Endothelial cell (in vitro differentiated cells): ENCODE measurements at places on chromosomes 4 and X.

GRCh38 chr4:153111426-153112040 lies 92.7 kb upstream of the TRIM2 start:
- DNase-seq, result no peak

- DNase-seq, result no peak
These were observed 9.1 kb downstream of the CHRDL1 start for GRCh38 chrX:110786486-110786885.

- DNase-seq, result peak; percentile 53
These were observed 40.5 kb downstream of the NFKB1 start for GRCh38 chr4:102541697-102542096.

- no peak for DNase-seq
These were observed 54.1 kb upstream of the ARHGAP24 start for GRCh38 chr4:85420831-85421230.

DNA sequence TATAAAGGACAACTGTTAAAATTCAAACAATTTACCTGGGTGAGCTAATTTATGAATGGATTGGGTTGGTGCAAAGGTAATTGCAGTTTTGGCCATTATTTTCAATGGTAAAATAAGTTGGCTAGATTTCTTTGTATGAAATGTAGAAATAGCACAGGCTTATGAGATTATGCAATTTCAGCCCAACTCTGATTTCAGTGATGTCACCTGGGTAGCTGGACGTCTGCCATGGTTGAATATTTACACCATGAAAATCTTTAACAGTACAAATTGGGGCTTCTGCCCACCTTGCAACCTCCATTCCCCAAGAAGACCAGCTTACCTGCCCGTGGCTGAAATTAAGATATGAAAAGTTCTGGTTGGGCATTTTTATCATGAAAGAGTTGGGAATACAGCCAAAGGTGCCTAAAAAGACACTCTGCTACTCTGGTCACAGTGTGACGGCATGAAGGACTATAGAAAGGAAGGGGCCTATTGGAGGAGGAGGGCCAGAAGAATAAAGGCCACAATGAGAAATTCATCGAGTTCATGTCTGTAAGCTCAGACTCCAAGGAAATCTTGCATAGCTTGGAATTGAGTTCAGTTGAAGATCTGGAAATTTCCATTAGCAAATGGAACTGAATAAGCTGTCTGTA lies 29.7 kb downstream of the EGF start:
- no peak for DNase-seq

DNA sequence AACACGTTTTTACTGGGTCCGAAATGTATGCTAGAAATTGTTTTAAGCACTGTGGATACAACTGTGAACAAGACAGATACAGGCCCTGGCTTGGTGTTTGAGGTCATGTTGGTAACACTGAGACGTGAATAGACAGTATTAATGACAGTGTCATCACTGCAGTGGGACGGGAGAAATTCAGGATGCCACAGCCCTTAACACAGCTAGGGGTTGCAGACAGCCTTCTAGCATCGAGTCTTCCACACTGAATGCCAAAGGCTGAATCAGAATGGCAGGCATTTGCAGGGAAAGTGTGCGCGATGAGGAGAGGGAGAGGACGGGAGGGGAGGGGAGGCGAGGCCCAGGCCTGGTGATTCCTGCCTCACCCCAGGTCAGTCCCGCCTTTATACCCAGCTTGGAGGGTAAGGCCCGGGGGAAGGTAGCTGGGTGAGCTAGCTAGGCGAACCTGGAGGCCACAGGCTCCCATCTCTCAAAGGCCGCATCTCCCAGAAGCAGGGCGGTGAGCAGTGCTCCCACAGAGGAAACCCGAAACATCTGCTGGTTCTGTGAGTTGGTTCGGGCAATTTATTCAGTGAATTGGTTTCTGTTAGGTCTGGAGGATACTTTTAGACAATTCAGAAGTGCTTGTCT lies 44.1 kb upstream of the CLDN24 start:
- DNase-seq, result no peak

DNA sequence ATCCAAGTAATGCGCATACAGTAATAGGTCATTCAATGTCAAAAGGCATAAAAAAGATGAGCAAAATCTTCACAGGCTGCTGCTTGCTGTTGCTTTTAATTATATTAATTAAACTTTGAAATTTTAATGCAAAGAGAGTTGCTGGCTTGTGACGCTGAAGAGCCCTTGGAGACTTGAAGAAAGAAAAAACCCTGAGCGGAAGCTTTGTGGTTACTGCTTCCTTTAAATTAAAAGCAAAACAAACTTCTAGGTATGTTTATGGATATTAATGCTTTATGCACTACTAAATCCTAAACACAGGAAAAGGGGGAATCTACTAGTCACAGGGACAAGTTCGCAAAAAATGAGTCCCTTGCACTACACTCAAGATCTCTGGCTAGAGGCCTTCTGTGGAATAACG lies 166.7 kb downstream of the ANTXR2 start:
- DNase-seq, result no peak

GRCh38 chrX:26470941-26471340 lies 255.0 kb downstream of the MAGEB5 start:
- no peak for DNase-seq

GRCh38 chr4:112225157-112225556 lies 6.4 kb upstream of the AP1AR start:
- no peak for DNase-seq

DNA sequence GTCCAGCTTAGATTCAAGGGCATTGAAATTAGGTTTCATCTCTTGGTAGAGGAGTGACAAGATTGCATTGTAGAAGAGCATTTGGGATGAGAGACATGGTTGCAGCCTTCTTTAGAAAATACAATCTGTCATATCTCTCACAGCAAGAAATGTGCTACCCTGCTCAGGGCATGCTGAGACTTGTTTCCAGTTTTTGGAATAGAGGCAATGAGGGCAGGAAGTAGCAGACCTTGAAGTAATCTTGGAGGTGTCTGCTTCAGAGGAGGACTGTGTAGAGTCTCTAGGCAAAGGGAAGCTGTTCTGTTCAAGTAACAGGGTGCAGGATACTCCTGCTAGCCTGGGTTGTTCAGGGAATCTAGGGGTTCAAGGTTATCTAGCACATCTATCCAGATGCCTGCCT lies 116.1 kb upstream of the ZNF827 start:
- no peak for DNase-seq

DNA sequence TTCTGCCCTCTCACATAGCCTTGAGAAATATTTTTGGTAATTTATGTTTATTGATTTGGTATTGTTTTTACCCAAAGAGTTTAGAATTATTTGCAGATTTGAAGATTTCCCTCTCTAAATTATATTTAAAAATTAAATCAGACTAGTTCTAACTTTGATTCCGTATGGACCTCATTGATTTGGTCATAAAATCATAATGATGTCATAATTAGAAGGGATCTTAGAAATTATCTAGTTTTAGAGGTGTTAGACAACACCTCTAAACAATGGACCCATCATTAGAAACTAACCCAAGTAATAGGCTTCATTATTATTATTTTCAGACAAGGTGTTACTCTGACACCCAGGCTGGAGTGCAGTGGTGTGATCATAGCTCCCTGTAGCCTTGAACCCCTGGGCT lies 24.1 kb downstream of the DLG3 start:
- no peak for DNase-seq

DNA sequence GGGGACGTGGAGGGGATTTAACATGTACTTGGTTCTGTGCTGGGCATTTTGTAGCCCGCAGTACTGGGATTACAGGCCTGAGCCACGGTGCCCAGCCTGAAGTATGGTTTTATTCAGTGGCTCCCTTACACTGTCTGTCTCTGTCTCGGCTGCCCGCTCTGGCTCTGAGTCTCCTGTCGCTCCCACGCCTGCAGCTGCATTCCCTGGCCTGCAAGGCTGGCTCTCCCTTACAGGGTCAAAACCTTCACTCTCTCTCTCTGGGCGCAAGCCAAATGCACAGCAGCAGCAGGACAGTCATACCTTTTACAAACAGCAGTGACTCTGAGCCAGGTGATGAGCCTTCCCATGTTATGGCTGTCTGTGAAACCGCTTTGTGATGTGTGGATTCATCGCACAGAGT lies 72.1 kb downstream of the HTRA3 start:
- no peak for DNase-seq

DNA sequence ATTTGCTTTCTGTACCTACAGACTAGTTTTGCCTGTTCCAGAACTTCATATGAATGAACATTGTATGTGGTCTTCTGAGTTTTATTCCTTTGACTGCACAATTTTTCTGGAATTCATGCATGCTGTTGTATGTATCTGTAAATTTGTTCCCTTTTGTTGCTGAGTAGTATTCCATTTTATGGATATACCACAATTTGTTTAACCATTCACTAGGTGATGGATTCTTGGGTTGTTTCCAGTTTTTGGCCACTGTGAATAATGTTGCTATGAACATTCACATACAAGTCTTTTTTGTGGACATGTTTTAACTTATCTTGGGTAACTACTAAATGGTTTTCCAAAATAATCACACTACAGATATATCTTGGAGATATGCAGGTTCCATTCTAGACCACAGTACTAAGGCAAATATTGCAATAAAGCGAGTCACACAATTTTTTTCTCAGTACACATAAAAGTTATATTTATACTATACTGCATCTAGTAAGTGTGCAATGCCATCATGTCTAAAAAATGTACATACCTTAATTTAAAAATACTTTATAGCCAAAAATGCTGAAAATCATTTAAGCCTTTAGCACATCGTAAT lies 58.7 kb downstream of the TSPAN5 start:
- DNase-seq, result no peak

DNA sequence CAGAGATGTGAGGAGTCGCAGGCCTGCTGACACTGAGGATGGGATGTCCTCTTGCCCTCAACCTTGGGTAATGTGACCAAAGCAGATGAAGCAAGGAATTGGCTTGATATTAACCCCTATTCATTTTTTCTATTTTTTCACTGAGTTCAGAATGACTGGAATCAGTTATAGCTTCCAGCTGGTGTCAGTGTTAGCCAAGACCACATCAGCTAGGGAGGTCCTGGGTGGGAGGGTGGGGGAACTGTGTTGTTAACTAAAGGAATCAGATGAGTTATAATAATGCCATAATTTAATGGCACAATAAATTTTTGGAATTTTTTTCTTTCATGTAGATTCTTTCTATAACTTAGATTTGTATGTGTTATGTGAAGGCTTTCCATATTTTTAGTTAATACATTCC lies 91.9 kb downstream of the EGF start:
- DNase-seq, result no peak

- DNase-seq, result no peak
These were observed 49.2 kb upstream of the FHL1 start for GRCh38 chrX:136097871-136098805.

- DNase-seq, result no peak
These were observed 65.2 kb downstream of the SEC24D start for GRCh38 chr4:118770741-118771187.

DNA sequence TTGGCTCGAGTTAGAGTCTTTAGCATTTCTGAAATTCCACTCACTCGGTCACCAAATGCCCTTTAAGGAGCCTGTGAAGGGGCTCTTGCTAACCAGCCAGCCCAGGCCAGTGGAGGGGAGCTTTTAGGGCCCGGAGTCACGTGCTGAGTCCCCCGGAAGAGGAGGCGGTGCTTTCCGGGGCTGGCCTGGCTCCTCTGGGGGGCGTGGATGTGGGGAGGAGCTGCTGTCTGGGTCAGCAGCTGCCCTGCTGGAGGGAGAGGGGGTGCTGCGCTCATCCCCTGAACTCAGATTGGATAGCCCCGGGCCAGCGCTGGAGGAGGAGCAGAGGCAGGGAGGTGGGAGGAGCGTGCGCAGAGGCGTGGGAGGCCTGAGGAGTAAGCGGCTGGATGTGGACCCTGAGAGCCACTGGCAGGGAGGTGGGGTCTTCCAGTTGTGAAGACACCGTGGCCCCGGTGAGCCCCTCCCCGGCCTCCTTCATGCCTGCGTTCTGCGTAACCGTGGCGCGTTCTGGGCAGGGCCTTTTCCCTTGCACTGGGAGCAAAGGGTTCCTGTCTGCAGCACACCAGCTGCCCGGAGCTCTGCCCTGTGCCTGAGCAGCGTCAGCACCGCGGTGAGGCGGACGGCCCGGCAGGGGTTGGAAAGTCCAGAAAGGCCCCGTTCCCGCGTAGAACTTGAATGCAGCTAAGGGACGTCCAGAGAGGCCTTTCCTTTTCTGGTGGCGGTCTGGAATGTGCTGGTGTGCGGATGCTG lies 19.7 kb downstream of the MAEA start:
- DNase-seq, result peak; percentile 77

DNA sequence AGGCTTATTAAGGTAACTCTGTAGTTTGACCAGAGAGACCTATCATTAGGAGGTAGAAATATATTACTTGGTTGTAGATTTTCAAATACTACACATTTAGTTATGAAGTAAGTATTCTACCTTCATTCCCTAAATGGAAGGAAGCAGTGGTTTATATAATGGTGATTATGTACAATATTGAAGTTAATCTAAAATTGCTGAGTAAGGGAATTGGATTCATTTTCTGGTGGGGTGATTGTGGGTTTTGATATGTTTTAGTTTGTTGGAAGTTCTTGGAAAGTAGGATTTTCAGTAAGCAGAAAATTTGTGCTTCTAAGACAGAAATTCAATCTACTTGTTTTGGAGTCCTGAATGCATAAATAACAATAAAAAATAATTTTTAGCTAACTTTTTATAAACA lies 1830.9 kb upstream of the ADGRL3 start:
- DNase-seq, result no peak

DNA sequence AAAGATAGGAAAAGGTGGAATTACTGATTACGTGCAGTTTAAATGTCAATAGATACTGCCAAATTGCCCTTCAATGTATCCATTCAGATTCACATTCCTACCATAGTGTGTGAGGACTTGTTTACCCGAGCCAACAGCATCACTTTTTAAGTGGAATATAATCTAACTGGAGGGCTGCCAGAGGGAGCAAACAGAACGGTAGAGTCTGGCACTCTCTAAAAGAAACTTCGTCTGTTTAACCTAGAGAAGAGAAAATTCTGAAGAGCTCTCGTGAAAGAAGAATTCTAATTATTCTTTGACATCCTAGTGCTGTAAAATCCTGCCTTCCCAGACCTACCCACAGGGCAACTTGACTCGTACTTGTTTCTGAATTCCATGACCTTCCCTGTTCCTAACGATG lies 23.2 kb downstream of the SMIM43 start:
- no peak for DNase-seq

GRCh38 chrX:32137525-32137924 lies 1065.7 kb upstream of the FTHL17 start:
- DNase-seq, result peak; percentile 30

- DNase-seq, result no peak
These were observed 2.3 kb downstream of the CLCN4 start for GRCh38 chrX:10159145-10159468.
